ENCODE measurements at places on chromosomes 5 and 9.
A peak's percentile ranks its signal among the peaks of the same experiment; 100 is the strongest.

- DNase-seq, result peak; percentile 55
Observed at GRCh38 chr5:55923177-55923771, 71.5 kb downstream of the IL6ST start.

- DNase-seq, result peak; percentile 42
Observed at GRCh38 chr5:158816011-158816696, 283.6 kb downstream of the EBF1 start.

- no peak for DNase-seq
Observed at GRCh38 chr9:69319324-69320025, 5.5 kb upstream of the ENTREP1 start.

DNA sequence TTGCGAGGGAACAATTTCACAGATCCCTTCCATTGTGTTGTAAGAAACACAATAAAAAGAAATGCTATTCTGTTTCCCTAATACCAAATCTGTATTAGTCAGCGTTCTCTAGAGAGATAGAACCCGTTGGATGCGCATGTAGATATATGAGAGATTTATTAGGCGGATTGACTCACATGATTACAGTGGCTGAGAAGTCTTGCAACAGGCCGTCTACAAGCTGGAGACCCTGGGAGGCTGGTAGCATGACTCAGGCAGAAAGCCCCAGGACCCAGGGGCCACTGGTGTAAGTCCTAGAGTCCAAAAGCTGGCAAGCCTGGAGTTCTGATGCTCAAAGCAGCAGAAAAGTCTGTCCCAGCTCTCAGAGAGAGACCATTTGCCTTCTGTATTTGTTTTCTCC is 18.4 kb upstream of the IL17B start:
- DNase-seq, result no peak

DNA sequence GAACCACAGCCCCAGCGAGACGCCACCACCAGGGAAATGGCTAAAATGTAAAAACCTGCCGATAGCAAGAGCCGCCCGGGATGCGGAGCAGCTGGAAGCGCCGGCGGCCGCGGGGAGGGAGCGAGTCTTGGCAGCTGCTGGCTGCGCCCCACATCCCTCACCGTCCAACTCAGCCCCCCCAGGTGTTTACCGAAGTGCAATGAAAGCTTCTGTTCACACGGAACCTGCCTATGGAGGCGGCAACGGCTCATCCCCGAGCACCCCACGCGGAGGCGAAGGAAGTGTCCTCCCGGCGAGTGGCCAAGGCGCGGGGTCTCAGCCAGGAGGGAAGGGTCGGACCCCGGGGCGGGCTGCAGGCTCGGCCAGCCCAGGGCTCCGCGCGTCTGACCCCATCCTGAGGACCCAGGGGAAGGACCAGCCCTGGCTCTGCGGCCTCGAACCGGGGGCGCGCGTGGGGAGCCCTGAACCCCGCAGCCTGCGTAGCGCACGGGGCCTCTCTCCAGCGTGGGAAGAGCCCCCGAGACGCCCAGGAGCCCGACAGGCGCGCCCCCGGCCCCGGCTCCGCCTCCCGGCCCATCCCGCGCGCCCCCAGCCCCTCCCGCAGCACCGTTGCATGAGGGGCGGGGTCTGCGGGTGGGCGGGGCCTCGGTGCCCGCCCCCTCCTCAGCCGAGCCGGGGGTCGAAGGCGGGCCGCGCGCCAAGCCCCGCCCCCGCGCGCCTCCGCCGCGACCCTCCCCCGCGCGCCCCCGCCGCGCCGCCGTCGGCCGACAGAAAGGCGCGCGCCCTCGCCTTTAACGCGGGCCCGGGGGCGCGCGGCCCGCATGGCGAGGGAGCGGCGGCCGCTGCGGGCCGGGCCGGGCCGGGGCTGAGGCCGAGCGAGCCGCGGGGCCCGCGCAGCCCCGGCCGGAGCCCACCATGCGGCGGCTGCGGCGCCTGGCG is at the start of gene DIPK1B:
Gene DIPK1B, plus strand, starts transcription at position 822 of the 939 bp plus-strand sequence. Its CDS starts 94 bp downstream, at position 916.
- no peak for DNase-seq

- DNase-seq, result no peak
Observed at GRCh38 chr9:24464319-24464951, 81.3 kb downstream of the IZUMO3 start.

GRCh38 chr5:64914396-64914795 is 145.7 kb downstream of the CWC27 start:
- no peak for DNase-seq

DNA sequence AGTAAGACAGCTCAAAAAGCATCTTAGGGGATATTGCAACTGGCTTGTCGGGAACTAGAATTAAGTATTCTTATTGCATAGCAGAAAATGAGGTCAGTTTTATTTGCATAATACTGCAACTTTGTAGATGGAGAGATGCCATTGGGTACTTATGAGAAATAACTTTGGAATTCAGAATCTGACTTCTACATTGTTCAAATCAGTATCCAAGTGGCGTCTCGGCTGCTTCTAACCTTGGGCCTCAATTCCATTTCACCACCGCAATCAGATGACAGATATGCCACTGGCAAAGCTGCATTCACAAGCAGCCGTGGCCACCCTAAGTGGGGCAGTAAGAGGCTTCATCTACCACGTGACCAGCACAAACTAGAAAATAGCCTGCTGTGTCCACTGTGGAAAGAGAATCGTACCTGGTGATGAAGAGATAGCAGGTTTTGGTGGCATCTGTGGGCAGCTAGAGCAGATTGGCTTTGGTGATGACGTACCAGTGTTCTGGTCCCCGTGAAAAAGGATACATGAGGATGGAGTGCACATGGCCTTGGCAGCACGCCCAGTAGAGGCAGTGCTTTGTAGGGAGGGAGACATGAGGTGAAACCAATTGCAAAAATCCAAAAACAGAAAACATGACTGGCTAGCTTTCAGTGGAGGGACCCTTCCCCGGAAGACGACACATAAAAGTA is 116.6 kb downstream of the KLHL3 start:
- DNase-seq, result no peak

DNA sequence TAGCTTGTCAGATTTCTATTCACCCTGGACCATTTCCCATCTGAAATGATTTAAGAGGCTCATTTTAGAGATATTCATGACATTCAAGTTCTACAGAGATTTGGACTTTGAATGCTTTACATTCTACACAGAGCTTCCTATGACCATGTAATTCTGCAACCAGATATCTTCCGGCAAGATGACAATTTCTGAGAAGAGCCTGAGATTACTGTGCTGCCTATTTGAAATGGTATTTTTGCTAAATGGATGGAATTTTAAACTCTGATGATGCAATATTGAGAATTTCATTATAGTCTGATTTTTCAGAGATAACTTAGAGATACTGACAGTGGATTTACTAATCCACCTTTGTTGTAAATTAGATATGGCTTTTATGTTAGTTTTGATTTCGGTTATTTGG is 16.0 kb upstream of the ACOT12 start:
- no peak for DNase-seq

DNA sequence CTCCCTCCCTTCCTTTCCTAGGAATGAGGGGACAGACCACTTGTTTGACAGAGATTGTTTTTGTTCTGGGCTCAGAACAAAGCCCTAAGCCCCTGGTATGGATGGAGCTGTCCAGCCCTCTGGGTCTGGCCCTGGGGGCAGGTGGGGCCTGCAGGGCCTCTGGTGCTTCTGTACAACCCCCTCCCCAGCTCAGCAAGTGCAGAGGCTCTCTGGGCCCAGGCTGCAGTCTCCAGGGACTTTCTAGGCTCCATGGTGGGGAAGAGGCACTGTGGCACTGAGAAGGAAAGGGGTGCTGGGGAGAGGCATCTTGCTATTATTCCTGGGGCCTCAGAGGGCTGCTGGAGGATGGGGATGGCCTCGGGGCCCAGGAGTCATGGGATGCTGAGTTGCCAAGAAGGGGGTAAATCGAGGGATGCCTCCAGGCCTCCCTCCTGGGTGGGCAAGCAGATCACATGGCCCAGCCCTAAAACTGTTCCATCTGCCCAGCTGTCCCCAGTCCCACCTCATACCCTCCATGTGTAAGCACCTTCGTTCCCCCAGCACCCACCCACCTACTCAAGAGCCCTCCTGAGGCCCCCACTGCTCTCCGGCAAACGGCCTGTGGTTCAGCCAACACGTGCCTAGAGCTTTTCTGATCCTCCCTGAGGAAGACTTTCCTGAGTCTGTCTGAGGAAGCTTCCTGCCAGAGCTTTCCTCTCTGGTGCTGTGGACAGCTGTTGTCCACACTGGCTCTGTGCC is 225.7 kb downstream of the CACNA1B start:
- DNase-seq, result no peak

DNA sequence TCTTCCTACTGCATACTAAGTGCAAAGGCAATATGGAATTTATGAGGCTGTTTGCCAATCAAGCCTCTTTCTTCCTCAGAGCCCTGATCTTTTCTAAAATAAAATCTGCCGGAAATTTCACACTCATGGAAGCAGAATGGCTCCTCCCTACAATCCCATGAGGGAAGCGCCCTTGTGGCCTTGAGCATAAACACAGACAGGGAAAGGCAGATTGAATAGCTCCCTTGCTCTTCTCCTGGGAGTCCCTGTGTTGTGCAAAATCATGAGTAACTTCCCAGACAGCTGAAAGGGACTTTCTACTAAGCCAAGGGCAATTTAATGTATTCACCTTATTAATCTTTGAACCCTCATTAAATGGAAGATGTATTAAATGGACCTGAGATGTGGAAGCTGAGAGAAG is 226.1 kb upstream of the PIK3R1 start:
- no peak for DNase-seq

- DNase-seq, result no peak
Observed at GRCh38 chr5:127887282-127887681, 184.1 kb downstream of the CCDC192 start.

DNA sequence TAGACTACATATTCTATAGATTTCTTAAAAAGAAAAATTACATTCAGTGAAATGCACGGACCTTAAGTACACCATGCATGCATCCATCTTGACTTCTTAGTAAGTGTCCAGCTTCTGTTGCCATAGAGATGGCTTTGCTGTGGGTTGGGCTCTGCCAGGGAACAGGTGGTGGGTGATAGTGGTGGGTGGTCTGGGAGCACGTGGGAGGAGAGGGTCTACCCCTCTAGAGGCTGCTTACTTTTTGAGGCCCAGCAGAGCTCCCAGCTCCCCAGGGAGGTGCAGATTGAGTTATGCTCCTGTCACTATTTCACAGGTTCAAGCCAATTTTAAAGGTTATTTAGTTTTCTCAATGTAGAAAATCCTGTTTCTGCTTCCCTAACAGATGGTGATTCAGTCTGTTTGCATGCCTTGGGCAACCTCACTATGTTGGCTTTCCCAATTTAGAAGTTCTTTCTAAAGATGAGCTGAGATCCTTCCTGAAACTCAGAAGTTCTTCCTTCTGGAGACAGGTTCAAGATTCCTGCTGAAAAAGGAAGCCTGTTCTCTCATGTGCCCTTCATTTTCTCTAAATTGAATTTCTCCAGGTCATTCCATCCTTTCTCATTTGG is 107.4 kb upstream of the LHFPL2 start:
- peak; percentile 70 for DNase-seq

Measured in inflammatory macrophage (primary cell).